ENCODE measurements at places on chromosomes 2 and 18.

GRCh38 chr2:36455788-36456187, 100.2 kb downstream of the CRIM1 start:
- no peak for DNase-seq

DNA sequence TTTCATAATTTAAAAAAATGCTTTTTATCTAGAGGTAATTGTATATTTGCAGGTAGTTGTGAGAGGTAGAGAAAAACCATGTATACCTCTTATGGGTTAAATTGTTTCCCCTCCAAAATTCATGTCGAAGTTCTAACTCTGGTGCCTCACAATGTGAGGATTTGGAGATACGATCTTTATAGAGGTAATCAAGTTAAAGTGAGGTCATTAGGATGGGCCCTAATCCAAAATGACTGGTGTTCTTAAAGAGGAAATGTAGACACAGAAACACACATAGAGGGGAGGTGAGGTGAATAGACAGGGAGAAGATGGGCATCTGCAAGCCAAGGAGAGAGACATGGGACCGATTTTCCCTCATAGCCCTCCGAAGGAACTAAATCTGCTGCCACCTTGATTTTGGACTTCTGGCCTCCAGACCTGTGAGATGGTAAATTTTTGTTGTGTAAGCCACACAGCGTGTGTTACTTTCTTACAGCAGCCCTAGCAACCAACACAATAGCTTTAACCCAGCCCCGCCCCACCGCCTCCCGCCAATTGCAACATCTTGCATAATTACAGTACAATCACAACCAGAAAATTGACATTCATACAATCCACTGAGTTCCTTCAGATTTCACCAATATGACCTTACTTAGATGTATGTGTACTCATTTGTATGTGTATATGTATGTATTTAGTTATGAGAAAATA, 208.9 kb downstream of the MIB1 start:
- no peak for DNase-seq

GRCh38 chr2:158718196-158718585, 76.9 kb upstream of the DAPL1 start:
- no peak for DNase-seq

GRCh38 chr2:48968011-48968410, 186.3 kb downstream of the FSHR start:
- DNase-seq, result no peak

GRCh38 chr2:143689541-143689940, 560.3 kb downstream of the ARHGAP15 start:
- no peak for DNase-seq

DNA sequence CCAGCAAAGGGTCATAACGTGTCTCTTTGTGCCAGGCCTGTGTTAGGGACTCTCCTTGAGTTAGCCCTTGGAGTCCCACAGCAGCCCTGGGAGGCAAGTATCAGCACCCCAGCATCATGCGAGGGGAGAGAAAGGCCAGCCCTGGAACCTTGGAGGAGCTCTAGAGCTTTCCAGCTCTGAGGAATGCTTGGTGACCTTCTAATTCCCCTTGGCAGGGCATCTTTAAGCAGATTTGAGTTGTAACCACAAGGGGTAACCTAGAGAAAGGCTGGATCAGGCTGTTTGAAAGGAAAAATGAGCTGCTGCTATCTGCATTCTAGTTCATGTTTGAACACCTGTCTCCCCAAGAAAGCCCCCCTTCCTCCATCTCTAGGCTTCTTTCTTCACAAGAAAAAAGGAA, 23.8 kb upstream of the ODC1 start:
- no peak for DNase-seq

DNA sequence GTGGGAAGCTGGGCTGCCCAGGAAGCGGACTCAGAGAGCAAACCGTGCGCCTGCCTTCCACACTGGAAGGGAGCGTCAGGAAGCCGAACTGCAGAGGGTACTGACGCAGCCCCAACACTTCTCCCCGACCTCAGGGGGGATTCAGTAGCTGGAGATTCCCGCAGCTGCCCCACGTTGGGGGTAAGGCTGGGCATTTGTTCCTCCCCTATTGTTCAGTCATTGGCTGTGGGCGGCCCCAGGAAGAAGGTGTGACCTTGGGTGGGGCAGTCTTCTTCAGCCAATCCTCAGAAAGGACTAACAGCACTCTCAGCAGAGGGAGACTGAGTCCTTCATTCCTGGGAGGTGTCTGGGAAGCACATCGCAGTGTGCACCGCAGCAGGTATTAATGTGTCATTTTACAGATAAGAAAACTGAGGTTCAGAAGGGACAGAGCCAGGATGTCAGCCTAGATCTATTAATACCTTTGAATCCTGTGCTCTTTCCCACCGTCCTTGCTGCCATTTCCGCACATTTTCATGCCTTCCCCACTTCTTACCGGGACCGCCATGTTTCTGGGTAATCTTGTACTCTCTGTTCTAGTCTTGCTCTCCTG, 12.1 kb upstream of the C18orf32 start:
- DNase-seq, result no peak

DNA sequence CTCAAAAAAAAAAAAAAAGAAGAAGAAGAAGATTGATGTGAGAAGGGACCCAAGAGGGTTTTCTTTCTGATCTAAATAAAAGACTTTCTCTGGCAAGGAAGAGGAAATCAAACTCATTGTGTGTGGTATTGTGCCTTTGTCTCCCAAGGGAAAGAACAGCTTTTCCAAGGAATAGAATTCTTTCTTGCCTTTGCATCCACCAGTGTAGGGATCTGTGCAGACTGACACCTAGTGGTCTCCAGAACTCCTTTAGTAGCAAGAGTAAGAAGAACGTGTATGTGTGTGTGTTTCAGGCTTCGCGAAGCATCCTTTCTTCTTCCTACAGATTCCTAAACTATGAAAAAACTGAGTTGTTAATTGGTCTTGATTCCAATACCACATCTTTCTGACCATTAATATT, 33.5 kb upstream of the CRIM1 start:
- no peak for DNase-seq

DNA sequence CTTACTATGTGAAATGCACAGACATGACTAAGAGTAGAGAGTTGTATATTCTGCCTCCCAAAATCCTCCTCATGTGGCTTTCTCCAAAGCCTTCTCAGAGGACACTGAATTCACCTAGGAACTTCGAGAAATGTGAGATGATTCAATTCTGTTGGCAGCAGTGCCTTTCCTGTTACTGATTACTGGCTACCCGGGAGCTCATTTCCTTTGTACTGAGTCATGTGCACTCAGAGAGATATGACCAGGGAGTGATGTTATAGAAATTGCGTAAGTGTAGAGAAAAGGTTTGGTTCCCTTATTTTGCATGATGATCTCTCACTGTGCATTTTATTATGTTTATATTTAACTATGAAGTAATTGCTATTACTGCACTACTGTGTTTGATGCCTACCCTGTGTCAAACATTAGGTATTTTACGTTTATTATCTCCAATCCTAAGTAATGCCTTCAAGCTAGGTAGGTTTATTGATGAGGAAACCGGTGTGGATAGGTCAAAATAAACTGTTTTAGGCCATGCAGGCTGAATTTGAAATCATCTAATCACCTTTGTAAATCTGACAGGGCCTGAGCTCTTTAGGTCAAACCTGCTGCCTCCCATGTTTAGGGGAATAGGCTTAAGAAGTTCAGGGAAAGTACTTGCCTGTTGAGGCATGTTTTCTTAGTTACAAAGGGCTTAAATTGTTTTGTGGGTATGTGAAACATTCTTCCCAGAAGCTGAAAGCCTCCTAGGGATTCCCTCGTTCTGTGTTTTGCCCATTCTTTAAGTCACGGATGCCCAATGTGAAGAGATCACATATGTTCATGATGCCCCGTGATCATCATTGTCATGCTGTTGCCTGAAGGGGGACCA, 86.8 kb downstream of the FMNL2 start:
- DNase-seq, result peak; percentile 51

DNA sequence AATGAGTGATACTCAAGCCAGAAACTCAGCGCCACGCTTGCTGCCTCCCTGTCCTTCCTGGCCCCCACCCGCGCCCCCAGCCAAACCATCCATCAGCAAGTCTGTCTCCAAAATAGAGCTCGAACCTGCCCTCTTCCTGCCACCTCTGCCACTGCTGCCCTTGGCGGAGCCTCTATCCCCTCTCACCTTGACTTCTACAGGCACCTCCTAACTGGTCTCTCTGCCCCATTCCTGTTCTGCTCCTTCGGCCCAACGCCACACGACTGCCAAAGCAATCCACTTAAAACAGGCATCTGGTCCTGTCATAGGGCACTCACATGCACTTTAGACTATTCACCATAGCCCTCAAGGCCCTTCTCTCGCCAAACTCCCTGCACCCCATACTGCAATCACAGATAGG, 210.3 kb upstream of the SMAD2 start:
- no peak for DNase-seq

- DNase-seq, result no peak
Observed at GRCh38 chr2:133768658-133769435, 200.6 kb upstream of the NCKAP5 start.

DNA sequence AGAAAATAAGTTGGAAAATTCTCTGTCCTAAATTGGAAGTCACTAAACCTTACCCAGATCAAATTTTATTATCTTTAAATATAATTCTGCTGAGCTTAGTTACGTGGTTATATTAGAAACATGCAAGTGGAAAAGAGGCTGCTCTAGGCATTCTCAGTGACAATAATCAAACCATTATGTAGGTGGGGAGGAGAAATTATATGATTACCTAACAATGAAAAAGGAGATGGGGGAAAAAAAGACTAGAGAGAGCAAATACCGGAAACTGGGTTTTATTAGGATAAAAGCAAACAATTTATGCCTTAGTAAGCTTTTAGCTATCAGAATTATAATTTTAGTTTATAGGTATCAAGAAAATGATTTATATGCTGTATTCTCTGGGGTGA, 53.2 kb downstream of the PHLPP1 start:
- no peak for DNase-seq

- no peak for DNase-seq
Observed at GRCh38 chr2:9113916-9114315, 92.7 kb upstream of the ASAP2 start.

DNA sequence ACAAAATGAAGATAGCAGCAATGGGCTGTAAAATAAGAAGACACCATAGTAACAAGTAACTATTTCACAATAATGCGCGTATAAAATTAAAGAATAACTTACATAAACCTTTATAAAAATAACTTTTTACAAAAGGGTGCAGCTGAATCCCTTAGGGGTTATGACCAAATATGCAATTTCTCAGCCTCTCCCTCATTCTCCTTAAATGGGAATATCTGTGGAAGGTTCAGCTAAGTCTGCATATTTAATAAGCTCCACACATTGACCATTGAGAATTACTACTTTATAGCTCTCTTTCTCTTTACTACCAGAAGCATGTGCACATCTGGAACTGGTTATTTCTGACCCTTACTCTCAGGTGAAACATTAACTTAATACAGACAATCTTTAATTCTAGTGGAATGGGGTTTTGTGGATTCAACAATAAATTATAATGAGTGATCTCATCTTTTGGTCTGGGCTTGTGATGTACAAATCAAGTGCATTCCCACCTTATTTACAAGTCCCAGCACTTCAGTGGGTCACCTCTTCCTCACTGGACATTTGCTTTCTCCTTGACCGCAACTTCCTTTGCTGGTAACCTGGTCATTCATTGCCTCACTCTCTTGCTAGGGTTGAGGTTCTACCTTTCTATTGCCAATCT, 15.7 kb downstream of the ARHGAP15 start:
- no peak for DNase-seq

- DNase-seq, result no peak
Observed at GRCh38 chr18:11027862-11028261, 121.5 kb downstream of the PIEZO2 start.

All from erythroblast (primary cell).